ENCODE measurements at places on chromosomes 11 and 22.

DNA sequence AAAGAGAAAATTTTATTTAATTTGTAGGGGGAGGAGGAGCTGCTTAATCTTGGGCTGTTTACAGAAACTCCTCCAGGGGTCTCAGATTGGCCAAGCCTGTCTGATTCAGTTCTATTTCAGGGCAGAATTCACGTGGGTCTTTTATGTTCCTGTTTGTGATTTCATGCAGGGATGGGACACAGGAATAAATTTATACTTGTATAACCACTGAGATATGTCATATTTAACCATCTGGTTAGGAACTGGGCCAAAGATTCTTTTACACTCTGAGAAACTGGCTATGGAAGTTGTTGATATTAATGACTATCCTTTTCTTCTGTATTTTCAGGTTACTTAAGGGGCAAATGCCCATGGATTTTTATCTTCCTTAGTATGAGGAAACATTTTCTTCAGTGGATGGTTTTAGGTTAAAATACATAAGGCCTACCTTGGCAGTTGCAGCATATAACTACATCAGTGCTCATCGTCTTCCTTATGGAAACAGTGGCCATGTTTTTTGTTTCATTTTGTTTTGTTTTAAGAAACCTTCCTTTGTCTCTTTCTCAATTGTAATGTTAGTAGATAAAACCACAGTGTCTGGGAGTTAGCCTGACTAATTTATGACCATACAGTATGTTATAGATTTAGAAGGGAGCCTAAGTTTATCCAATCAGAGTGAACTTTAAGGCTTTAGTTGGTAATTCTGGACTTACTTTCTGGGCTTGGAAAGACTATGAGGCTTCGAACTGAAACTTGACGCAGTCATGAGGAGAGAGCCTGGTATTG is 132.4 kb upstream of the ANO3 start:
- peak; percentile 5 for DNase-seq

- no peak for DNase-seq
Measured at GRCh38 chr11:94838027-94838731, 70.0 kb downstream of the AMOTL1 start.

GRCh38 chr11:116778556-116778955 is 5.8 kb upstream of the BUD13 start:
- DNase-seq = no peak

DNA sequence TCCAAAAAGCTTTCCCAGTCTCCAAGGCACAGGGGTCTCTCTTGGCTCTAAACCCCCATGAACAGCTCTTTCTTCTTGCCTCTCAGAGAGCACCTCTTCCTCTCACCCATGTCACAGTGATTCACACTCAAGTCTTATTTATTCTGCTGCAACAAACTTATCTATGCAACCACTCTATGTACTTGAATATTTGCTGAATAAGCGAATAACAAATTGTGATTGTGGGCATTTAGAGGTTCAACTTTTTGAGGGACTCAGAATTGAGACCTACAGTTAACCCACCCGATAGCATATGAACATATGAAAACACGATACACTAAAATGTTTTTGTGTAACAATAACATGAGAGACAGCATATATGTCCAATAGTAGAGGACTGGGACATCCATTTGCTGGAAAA is 137.1 kb upstream of the NARS2 start:
- no peak for DNase-seq

GRCh38 chr11:76664578-76665061 is 5.9 kb downstream of the LRRC32 start:
- DNase-seq = no peak

GRCh38 chr22:38705235-38706100 is at the start of gene GTPBP1:
Gene GTPBP1, plus strand, starts transcription at chr22:38705944. Its CDS starts 12 bp downstream, at chr22:38705956.
- DNase-seq = peak; percentile 100

DNA sequence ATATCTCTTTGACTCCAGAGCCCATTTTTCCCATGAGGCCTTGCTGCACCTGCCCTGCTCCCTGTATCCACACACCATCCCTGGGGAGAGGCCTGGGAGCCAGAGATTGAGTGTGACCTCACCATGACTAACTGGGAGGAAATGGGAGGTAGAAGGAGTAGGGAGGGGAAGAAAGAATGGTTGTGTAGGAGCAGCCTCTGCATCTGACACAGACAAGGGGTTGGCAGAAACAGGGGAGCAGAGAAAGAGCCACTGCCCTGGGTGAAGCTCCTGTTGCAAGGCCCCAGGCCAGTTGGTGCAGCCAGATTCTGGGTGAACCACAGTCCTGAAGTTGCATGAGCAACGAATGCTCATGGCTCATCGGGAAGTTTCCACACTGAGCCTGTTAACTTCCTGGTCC is 32.4 kb downstream of the POU2F3 start:
- no peak for DNase-seq
